Glutamatergic neuron (in vitro differentiated cells): ENCODE measurements at places on chromosomes 2 and 18.
A peak's percentile ranks its signal among the peaks of the same experiment; 100 is the strongest.

DNA sequence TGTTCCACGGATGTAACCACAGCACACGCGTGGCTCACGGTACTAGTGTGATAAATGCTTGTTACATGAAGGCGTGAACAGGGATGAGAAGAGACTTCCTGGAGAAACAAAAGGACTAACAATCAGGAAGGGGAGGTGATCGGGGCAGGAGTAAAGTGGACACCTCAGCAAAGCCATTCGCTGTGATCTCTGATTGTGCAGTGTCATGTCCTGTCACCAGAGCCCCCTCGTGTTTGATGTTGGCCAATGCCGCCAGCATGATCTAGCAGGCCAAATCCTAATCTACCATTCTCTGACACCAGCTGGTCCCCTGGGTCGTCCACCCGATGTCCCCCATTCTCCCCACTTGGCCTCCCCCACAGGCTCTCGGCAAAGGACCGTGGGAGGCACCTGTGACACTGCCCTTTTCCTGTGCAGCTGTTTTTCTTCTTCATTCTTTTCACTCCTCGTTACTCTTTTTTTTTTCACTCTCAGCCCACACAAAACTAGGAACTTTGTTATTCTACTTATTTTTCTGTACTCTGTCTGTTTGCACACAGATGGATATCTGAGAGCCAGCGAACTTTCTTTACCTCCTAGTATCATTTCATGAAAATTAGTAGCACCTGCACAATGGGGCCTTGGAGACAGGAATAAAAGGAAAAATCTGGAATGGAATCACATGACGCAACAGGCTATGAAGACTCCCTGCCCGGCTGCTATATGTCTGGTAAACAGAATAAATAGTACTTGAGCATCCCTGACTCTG lies 146.8 kb downstream of the TGIF1 start:
- DNase-seq: peak; percentile 24

- no peak for DNase-seq
Measured at GRCh38 chr2:217610401-217610814, 392.4 kb downstream of the TNS1 start.

GRCh38 chr2:120371969-120372625 lies 26.2 kb downstream of the INHBB start:
- DNase-seq: no peak

DNA sequence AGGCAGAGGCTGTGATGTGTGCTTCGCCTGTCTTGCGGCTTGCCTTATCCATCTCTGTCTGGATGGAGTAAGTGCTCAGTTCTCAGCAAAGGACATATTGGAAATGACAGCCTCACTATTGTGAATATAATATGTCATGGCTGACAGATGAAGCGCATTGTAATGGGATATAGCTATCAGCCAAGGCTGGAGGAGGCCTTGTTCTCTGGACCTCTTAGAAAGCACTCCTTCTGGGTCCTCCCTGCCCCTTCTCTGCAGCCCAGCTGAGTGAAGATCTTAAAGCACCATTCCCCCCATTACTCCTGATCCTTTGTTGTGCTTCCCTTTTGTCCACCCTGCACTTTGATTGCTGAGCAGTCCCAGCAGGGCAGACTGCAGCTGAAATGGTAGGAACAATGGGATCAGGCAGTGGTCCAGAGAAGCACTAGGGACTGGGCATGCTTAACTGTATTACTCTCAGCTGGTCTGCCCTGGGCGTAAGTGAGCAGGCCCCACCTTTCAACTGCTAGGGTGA lies 265.3 kb downstream of the SETBP1 start:
- no peak for DNase-seq

GRCh38 chr2:55891671-55892094 lies 31.9 kb downstream of the EFEMP1 start:
- no peak for DNase-seq

DNA sequence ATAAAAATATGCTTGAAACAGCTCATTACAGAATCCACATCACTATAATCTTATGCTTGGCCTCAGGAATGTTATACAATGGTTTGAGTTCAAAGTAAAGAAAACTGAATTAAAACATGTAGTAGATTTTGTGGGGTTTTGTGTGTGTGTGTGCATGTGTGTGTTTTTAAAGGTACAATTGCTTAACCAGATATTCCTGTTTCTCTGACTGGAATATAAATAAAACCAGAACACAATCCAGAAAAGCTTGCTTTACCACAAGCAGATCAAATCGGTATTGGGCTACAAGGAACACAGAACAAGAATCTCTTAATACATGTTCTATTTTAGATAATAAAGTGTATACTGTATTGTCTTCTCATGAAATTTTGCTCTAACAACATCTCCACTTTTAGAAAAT lies 110.0 kb downstream of the TMEM247 start:
- no peak for DNase-seq

GRCh38 chr2:72096181-72096580 lies 51.5 kb downstream of the CYP26B1 start:
- no peak for DNase-seq

- no peak for DNase-seq
Measured at GRCh38 chr2:140550821-140551220, 1580.0 kb downstream of the LRP1B start.

DNA sequence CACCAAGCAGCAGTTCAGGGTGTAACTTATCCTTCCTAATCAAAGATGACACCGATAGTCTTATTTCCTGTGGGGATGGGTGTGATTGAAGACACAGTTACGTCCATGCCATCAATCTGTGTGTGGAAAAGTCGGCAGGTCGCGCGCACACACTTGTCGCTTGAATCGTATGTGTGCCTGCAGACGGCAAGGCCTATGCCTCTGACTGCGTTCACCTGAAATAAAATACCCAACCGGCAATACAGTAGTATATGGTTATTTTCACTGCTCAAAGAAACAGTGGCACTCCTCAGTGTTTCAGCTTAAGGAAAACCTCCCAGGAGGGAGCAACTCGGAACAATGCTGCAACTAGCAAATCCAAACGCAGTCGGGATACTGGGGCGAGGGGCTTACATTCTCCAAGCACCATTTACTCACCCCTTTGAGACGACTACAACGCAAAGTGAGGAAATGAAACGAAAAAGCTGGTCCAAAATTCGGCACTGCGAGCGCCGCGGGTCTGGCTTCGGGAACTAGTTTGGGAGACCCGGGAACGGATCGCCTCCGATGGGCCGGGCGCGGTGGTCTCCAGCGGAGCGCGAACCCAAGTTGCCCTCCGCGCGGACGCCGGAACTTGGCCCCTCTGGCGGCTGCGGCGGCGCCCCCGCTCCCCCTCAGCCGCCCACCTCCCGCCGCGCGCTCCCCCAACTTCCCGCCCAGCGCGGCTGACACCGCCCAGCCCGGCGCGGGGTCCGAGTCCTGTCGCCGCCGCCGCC lies 675 bp downstream of the PRKD3 start:
- DNase-seq: peak; percentile 47

DNA sequence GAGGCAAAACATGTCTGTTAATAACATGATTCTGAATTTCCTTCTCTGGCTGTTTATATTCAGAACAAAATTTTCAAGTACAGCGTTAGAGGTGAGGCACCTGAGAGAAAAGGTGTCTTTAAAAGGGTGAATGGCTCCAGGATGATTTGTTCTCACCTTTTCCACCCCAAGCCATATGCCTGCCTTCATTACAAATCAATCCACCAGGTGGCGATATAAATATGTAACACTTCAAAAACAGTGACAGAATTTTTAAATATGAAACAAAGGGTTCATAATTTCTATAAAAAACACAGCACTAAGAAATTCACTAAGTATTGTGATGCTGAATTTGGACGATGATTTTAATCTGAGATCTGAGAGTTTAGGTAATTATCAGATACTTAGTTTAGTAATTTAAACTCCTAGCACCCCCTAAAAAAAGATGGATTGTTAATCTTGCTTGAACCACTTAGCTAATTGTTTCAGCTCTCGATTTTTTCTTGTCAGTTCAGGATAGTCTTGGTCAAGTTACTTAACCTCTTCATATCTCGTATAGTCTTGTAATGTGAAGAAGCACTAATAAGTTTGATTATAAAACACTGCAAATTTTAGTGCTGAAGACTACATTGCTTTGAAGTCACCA lies 528.8 kb downstream of the CPS1 start:
- DNase-seq: no peak

- DNase-seq: no peak
Measured at GRCh38 chr2:153641046-153641445, 162.5 kb upstream of the RPRM start.

DNA sequence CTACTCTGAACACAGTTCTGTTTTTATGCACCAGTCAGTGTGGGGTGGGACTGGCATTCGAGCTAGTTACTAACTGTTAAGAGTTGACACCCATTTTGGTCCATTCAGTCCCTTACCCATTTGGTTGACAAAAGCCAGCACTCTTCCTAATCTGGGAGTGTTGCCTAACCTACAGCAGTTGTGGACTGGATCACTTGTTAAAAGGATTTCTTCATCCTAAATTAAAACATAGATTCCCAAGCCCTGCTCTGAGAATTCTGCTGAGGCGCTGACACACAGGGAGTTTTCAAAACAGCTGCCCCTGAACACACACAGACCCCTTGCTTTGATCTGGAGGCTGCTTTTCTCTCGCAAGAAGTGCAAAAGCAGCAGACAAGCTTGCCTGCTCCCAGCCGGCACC lies 6.4 kb downstream of the TIMM21 start:
- DNase-seq: no peak

- DNase-seq: no peak
Measured at GRCh38 chr2:205407984-205408383, 274.3 kb upstream of the NRP2 start.

DNA sequence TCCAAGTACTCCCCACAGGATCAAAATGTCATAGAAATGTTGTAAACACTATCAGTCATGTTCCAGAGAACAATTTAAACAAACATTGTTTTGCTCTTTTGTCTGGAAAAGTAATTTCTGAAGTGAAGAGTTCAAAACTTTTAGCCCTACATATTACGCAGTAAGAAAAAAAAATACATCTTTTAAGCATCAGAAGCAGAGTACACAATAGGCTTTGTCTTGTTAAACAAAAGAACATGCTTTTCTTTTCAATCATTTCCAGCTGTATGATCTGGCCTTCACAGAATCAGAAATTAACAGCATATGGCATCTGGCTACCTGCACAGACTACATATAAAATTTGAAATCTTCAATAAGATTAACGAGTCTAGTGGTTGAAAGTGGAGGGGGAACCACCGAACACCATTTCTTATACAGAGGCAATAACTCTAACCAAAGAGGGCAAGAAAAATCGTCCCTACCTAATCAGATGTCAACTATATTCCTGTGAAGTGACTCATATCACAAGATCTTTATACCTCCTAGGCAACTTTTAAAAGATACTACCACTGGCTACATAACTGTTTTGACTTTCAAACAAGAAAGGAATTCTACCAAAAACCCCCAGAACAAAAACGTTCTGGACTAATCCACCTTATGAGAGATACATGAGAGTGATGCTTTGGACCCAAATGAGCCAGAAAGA lies 149.3 kb downstream of the EXOC6B start:
- DNase-seq: no peak

GRCh38 chr18:40357536-40357935 lies 1597.5 kb upstream of the PIK3C3 start:
- DNase-seq: no peak

DNA sequence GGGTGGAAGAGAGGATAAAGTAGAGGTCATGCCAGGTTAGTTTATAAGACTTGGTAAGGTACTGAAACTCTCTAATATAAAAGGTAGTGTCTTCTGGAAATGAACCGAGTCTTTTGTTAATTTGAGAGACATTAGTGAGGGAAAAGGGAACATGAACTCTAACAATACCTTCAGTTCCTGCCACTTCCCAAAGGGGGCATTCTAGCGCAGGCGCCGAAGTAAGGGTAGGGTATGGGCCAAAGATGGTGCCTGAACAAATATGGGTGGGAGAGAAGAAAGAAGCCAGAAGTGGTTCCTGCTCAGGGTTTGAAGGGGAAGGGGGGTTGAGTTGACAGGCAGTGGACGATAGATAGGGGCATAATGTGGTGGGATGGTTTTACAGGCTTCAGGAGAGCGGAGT lies 10.1 kb upstream of the REG1B start:
- DNase-seq: no peak

- DNase-seq: peak; percentile 72
Measured at GRCh38 chr18:31042406-31043181, at the start of gene DSC3. Gene DSC3, minus strand, starts transcription at chr18:31042742. Its CDS starts 82 bp downstream, at chr18:31042660.

DNA sequence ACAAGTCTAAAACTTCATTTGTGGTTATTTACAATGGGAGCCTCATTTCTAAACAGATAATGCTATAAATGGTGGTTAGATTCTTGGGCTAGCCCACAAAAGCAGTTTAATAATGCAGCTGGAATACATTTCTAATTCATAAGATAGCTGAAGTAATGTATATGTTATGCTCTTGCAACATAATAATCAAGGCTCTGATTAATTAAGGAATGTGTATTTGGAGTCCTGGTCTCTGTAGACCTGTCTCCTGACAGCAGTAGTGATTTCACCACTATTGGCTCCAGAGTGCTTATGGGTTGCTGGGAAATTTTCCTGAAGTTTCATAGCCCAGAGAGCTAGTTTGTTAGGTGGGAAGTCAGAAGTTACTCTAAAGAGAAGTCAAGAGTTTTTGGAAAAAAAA lies 21.3 kb upstream of the CDC42EP3 start:
- DNase-seq: no peak

DNA sequence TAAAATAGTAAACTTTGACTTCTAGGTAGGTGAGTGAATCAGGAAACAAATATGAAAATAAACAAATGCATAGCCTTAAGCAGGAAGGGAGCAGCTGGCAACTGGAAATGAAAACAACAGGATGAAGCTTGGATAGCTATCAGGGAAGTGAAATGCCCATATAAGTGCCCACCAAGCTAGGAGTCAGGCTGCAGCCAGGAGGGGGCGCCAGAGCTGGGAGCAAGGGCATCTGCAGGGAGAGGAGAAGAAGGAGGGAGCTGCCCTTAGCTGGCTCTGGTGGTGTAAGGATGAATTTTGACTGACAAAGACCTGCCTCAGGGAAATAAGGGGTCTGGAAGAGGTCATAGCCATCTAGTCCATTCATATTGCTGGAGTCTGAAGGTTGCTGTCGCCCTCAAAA lies 298.3 kb downstream of the TDRD15 start:
- DNase-seq: peak; percentile 82

DNA sequence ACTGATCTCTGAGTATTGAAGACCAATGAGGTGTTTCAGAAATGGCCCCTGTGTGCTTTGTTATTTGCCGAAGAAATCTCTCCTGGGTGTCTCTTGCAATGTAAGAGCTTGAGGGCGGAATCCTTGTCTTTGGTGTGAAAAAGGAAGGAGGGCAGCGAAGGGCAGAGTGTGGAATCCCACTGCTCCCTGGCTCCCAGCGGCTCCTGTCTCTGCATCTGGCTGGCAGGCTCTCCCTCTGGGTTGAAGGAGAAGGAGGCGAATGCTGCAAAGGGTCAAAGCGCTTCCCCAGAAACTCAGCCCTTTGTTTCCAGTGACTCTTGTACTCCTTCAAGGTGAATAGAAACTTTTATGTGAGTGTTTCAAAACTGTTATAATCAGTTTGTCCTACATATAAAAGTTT lies 457.5 kb downstream of the CNTNAP5 start:
- DNase-seq: no peak

DNA sequence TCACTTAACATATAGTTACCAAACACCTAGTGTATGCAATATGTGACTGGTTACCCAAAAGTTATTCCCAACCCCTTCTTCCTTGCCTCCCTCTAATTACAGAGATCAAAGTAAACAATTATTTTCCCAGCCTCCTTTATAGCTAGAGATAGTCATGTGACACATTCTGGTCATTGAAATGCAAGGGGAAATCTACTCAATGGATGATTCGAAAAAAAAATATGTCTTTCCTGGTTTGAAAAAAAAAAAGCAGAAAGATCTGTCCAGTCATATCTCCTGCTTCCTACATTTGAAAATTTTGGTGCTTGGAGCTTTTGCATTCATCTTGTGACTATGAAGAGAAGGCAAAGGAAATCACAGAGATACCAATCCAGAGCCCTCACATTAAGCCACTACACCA lies 27.6 kb upstream of the UGP2 start:
- no peak for DNase-seq
